Activated B cell treated with CpG ODN at 0.5 μM for 24 hours (primary cell): ENCODE measurements at places on chromosomes 7 and 10. TPM values are rescaled to one million over a fixed set of nuclear protein-coding genes. Genes with fewer than 3 reads are reported as not detected.

The HYAL4 gene
- total RNA-seq: not detected in 2 replicates

The PTN gene
- not detected in 2 replicates for total RNA-seq

The OR6B1 gene
- total RNA-seq: not detected in 2 replicates

- DNase-seq: no peak
- H3K27me3 ChIP-seq: no peaks in the 10 kb centered on the region
- H3K4me1 ChIP-seq: no peaks in the 10 kb centered on the region
- no peaks in the 10 kb centered on the region for H3K36me3 ChIP-seq
- no peak overlapping the region for H3K27ac ChIP-seq
Measured at GRCh38 chr10:132241496-132241895, 54.7 kb downstream of the DPYSL4 start.

GRCh38 chr7:41732436-41732785 is 29.5 kb upstream of the INHBA start:
- H3K4me1 ChIP-seq: peaks cover 15% of the 10 kb centered on the region
- H3K36me3 ChIP-seq: no peaks in the 10 kb centered on the region
- DNase-seq: no peak
- H3K27ac ChIP-seq: no peak overlapping the region
- no peak overlapping the region for H3K4me3 ChIP-seq
- no peaks in the 10 kb centered on the region for H3K27me3 ChIP-seq

DNA sequence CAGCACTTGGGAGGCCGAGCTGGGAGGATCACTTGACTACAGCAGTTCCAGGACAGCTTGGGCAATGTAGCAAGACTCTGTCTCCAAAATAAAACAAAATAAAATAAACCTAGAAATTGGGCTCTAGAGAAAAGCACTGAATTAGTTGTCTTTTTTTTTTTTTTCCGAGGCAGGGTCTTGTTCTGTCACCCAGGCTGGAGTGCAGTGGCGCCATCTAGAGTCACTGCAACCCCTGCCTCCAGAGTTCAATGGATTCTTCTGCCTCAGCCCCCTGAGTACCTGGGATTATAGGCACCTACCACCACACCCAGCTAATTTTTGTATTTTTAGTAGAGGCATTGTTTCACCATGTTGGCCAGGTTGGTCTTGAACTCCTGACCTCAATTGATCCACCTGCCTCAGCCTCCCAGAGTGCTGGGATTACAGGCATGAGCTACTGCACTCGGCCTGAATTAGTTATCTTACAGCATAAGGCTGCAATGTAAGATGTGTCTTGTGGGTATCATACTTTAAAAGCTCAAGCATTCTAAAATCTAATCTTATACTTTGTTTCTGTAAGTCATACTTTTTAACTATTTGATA is 12.8 kb downstream of the MEIG1 start:
- H3K4me1 ChIP-seq: peaks cover 5% of the 10 kb centered on the region
- DNase-seq: no peak
- peaks cover 6% of the 10 kb centered on the region for H3K27me3 ChIP-seq
- no peaks in the 10 kb centered on the region for H3K36me3 ChIP-seq

DNA sequence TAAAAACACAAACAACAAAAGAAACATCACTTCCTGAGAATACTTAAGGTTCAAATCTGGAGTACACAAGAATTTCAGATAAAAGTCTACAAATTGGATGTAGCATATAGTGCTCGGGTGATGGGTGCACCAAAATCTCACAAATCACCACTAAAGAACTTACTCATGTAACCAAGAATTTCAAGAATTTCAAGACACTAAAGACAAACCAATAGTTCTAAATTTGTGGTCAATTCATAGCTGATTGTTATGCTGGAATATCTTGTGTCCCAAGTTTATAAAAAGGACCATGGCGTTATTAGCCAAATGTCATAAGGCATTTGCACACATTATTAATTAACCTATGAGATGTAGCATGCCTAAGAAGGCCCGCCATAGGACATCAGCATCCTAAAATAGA is 1204.1 kb upstream of the AUTS2 start:
- DNase-seq: no peak
- H3K27ac ChIP-seq: no peak overlapping the region
- no peaks in the 10 kb centered on the region for H3K4me1 ChIP-seq
- H3K36me3 ChIP-seq: no peaks in the 10 kb centered on the region
- H3K27me3 ChIP-seq: no peaks in the 10 kb centered on the region

DNA sequence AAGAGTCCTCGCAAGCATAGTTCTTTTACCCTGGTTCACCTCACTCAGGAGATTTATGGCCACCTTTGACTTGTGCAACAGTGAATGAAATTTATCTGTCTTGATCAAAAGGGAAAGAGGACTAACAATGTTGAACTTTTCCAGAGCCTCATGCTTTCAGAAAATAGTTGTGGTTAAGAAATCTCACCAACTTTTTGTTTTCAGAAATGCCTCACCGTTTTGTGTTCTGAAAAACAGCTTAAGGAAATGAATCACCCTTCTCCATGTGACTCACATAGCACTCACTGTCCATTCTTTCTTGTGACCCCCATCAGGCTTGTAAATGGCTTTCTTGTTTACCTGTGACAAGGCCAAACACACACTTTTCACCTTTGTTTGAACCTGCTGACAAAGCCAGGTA is 148.6 kb upstream of the FAM3C start:
- H3K4me3 ChIP-seq: no peak overlapping the region
- DNase-seq: no peak
- no peaks in the 10 kb centered on the region for H3K27me3 ChIP-seq
- peaks cover 10% of the 10 kb centered on the region for H3K4me1 ChIP-seq
- H3K27ac ChIP-seq: no peak overlapping the region

DNA sequence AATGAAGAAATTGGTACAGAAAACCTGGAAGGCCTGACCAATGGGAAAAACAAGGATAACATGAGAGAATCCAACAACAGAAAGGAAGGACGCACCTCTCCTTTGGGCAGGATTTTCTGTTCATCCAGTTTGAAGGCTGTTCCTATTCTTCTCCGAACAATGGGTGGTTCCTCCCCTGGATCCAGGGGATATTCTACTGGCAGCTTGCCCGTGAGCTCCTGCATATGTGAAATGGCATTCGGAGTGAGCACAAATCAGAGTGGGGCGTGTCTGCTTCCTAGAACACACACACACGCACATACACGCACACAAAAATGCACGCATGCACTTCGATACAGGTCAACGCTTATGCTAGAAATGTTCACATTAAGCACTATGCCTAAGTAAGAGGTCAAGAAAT is 83.5 kb downstream of the PRPF18 start:
- no peak for DNase-seq
- H3K36me3 ChIP-seq: no peaks in the 10 kb centered on the region
- H3K4me1 ChIP-seq: no peaks in the 10 kb centered on the region
- no peak overlapping the region for H3K4me3 ChIP-seq
- H3K27me3 ChIP-seq: no peaks in the 10 kb centered on the region
- no peak overlapping the region for H3K27ac ChIP-seq

DNA sequence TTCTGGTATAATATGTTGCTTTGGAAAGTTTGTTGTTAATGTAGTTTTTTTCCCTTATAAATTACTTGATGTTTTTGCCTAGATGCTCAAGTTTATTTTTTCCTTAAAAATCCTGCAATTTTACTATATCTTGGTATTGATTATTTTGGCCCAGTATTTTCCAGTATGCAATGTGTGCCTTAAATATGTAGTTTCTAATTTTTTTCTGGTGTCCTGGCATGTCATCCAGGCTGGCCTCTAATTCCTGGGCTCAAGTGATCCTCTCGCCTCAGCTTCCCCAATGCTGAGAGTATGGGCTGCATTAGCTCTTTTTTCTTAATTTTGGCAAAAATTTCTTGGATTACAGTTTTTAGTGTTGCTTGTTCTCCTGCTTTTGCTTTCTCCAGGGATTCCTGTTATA is 57.6 kb downstream of the BMPR1A start:
- H3K36me3 ChIP-seq: peaks cover 2% of the 10 kb centered on the region
- H3K4me3 ChIP-seq: no peak overlapping the region
- H3K27ac ChIP-seq: no peak overlapping the region
- H3K27me3 ChIP-seq: no peaks in the 10 kb centered on the region
- no peak for DNase-seq

GRCh38 chr10:126723226-126723625 is 52.7 kb upstream of the C10orf90 start:
- DNase-seq: no peak
- H3K4me3 ChIP-seq: no peak overlapping the region
- H3K27me3 ChIP-seq: no peaks in the 10 kb centered on the region
- no peaks in the 10 kb centered on the region for H3K4me1 ChIP-seq
- H3K27ac ChIP-seq: no peak overlapping the region

GRCh38 chr7:43480581-43480980 is 102.3 kb upstream of the STK17A start:
- no peaks in the 10 kb centered on the region for H3K36me3 ChIP-seq
- H3K27me3 ChIP-seq: peaks cover 2% of the 10 kb centered on the region
- H3K27ac ChIP-seq: no peak overlapping the region
- no peak overlapping the region for H3K4me3 ChIP-seq
- no peak for DNase-seq
